ENCODE measurements at places on chromosomes 7 and 10.

DNA sequence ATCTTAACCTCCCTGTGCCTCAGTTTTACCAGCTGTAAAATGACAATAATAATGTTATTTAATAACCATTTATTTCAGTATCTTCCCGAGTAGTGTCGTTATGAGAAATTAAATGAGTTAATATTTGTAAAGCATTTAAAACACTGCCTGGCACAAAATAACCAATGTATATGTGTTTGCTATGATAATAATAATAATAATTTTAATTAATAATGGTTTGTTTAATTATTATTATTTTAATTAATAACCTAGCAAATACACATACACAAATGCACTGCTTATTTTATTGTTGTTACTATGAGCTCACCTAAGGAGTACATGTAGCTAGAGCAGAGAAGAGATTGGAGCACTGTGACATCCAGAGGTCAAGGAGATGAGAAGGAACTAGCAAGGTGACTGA lies 18.2 kb upstream of the GPNMB start:
- no peak for DNase-seq

- no peak for DNase-seq
These were observed 18.4 kb downstream of the FAM241B start for GRCh38 chr10:69648461-69648860.

- no peak for DNase-seq
These were observed 25.2 kb downstream of the VCL start for GRCh38 chr10:74022926-74023629.

DNA sequence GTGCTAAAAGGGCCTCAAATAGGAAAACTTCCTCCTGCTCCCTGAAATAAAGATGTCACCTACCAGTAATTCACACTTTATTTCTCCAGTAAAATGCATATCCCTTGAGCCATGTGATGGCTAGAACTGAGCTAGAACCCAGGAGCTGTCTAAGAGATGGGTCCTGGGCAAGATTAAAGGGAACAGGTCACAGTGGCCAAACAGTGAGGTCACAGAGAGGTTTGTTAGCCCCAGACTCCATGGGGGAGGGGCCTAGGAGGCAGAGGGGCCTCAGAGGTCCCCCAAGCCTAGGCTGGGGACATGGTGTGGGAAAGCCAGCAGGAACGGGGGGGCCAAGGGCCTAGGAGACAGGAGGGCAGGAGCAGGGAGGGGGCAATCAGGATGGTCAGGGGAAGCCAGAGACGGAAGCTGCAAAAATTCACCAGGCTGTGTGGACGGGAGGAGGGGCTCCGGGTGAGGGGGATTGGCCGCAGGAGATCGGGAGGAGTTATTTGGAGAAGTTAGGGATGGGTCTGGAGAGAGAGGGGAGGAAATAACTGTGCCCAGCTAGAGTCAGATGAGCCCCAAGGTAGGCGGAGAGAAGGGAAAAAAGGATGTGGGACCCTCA lies 3.3 kb downstream of the FBXO24 start:
- DNase-seq = no peak

DNA sequence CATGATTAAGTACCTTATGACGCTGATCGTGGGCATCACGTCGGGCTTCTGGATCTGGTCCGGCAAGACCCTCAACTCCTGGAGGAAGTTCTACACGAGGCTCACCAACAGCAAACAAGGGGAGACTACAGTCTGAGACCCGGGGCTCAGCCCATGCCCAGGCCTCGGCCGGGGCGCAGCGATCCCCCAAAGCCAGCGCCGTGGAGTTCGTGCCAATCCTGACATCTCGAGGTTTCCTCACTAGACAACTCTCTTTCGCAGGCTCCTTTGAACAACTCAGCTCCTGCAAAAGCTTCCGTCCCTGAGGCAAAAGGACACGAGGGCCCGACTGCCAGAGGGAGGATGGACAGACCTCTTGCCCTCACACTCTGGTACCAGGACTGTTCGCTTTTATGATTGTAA lies 2.5 kb downstream of the FZD1 start:
- DNase-seq = no peak

DNA sequence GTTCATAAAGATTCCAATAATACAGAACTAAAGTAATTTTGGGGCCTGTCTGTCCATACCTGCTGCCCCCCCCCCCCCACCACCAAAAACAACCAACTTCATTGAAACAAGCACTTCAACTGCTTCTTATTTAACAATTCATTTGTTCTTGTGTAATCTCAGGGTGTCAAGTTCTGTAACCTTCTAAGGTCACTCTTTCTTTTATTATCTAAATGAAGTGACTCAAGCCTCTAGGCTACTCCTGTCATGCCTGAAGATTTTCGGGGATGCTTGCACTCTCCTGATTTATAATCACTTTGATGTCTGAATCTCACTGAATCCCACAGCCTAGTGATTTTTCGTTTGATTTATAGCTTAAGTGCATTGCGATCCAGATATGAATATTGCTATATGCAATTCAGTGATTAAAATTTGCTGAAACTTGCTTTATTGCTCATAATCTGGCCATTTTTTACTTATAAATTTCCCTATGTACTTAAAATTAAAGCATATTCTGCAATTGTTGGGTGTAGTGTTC lies 27.2 kb downstream of the GARIN1A start:
- DNase-seq = no peak

DNA sequence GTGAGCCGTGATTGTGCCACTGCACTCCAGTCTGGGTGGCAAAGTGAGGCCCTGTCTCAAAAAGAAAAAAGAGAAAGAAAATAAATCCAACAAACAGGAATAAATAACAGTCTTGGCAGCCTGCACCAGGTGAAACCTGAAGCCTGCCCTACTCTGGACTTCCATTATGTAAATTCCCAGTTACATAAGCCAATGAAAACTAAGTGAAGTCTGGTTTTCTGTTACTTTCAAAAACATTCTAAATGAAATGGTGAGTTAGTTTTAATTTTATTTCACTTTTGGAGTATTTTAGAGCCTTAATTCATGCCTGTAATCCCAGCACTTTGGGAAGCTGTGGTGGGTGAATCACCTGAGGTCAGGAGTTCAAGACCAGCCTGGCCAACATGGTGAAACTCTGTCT lies 22.5 kb upstream of the HIBADH start:
- DNase-seq = no peak

- no peak for DNase-seq
These were observed 48.0 kb upstream of the NCF1 start for GRCh38 chr7:74725840-74726239.

- DNase-seq = no peak
These were observed 617.9 kb upstream of the MKI67 start for GRCh38 chr10:128744092-128744491.

- DNase-seq = peak; percentile 78
These were observed 74.2 kb downstream of the JAZF1 start for GRCh38 chr7:28106321-28106829.

DNA sequence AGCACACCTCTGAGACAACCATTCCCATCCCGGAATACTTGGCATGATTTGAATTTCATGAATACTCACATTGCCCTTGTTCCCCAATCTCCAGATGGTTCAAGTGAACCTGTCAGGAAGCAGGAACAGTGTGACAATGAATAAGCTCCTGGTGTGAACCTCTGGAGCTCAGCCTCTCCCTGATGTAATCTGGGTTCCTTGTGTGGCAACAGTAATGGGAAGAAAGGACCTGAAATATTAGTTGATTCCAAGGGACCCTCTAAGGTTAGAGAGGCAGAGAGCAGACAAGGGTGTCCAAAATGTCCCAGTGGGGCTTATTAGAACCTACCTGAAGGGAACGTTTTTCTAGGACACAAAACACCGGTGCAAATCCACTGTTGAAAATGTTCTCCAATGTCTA lies 8.5 kb downstream of the OR2A7 start:
- peak; percentile 51 for DNase-seq

GRCh38 chr7:112970771-112971170 lies 115.9 kb downstream of the GPR85 start:
- no peak for DNase-seq

DNA sequence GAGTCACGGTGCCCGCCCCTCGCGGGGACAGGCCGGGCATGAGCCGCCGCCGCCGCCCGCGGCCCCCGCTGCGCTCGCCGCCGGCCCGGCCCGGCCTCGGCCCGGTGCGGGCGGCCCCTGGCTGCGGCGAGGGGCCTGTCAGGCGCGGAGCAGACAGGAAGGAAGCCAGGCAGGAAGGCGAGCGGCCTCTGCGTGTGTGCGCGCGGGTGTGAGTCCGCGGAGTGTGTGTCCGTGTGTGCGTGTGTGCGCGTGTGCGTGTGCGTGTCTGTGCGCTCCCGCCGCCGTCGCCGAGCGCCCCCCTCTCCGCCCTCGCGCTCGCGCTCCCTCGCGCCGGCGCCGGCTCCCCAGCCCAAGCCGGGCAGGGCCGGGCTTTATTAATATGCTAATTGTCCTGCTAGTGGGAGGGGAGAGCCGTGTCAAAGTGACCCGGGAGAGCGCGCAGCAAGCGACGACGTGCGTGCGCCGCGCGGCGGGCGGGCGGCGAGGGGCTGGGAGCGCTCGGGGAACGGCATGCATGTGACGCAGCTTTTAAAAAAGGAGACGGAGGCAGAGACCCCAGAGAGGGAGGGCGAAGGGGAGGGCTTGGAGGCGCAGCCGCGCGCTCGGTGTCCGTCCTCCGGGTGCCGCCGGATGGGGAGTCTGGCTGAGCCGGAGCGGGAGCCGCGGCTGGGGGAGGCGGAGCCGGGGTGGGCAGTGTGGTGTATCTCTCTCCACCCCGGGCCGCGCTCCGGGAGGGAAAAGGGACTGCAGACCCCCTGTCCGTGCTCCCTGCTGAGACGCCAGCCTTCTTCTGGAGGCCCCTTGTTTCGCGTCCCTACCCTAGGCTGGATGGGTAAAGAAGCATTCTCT lies at the start of gene LDB1:
Gene LDB1, minus strand, starts transcription at position 227 of the 849 bp plus-strand sequence. CDS start 258 bp downstream, outside the sequence.
- peak; percentile 56 for DNase-seq

DNA sequence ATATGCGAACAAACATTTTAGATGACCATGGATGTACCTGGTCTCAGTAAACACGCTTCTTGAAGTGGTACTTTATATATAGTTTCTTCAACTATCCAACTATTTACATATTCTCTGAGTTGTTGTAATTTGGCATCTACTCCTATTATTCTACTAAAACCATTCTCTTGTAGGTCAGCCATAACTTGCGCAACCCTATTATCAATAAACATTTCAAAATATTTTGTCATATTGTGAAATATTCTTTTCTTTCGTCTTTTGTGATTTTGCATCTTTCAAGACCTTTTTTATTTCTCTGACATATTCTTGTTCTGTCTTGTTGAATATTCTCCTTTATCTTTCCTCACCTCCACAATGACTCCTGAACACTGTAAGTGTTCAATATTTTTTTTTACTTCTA lies 753.3 kb downstream of the NXPH1 start:
- DNase-seq = no peak

DNA sequence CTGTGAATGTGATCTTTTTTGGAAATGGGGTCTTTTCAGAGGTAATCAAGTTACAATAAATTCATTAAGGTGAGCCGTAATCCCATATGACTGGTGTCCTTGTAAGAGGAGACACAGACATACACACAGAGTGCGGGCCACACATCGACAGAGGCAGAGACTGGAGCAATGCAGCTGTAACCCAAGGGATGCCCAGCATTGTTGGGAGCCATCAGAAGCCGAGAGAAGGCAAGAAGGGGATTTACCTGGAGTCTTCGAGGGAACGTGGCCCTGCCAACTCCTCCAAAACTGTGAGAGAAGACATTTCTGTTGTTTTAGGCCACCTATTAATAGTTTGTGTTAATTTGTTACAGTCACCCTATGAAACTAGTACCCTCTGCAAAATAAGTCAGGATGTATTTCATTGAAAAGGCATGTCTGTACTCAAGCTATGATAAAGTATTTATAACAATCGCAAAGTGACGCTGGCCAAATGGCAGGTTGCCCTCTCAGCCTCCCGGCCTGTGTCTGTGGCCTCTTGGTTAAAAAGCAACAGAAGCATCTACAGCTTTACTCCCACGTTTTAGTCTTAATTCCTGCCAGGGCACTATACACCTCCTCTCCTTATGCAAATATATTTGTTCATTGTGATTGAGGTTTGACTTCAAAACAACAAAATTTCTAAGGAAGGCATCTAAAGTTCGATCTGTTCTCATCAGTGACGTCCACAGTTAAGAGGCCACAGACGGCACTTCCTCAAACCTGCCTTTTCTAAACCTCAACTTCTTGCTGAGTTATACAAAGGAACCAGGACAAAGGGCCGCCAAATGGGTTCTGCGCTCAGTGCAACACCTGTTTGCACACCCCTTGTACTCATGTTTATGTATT lies 46.8 kb downstream of the HIPK2 start:
- DNase-seq = peak; percentile 89

DNA sequence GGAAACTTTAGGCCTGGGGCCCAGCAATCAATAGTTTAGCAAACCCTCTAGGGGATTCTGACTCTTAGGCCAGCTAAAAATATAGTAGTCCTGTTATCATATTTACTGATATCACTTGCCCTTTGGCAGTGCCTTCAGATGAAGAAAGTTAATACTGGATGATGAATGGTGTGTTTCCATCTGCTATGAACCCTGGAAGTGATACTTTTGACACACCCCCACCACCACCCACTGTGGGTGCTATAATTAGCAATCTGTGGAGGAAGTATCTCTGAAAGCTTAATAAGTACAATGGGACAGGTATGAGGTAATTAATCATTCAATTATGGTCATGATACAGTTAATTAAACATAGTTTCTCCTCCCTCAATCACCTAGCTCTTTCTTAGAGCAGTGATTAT lies 90.4 kb upstream of the LRRTM3 start:
- no peak for DNase-seq

All from fibroblast of mammary gland (primary cell).